ENCODE measurements at places on chromosomes 3 and 15.

DNA sequence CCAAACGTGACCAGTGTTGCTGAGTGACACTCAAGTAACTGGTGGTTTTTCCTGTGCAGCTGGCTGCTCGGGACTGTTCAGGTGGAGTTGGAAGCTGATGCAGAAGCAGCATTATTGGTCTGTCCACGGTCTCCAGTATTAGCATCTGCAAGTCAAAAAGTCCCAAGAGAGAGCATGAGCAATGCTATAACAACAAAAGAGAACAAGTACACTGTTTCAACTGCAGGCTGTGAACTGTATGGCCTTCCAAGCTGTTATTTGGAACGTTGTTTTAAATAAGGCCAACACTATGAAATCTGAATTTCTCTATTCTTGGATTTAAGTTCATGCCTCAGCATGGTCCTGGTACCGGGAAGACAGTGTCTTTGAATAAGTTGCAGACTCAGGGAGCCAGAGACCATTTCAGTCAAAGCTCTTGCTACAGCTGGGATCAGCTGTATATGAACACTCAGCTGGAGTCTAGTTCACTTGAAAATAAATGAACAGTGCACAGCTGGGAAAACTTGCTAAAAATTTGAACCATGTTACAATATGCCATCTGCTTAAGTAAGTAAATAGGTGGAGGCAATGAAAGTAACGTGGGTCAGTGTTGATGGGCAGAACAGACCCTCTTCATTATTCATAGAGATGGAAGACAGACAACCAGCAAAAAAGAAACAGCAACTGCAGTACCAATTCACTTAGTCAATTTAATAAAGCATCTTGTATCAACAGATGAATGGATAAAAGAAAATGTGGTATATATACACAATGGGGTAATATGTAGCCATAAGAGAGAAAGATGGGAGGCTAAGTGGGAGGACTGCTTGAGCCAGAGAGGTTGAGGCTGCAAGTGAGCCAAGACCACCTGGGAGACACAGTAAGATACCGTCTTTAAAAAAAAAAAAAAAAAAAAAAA is 45.1 kb downstream of the NR1I2 start:
- no peak for DNase-seq

DNA sequence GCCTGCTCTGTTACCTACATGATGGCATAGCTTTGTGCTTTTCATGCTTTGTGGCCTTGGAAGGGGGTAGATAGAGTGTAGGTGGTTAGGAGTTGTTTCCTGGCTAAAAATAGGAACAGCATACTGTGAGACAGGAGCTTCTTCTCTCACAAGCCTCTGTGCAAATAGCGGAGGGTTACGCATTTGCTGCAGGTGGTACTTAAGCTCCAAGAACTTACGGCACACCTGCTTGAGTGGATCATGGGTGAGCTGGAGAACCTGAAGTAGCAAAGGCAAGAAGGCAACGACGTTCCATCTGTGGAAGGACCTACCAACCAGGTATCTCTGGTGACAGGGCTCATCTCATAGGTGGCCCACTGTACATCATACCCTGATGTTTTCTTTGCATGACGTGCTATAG is 66.0 kb downstream of the ST6GAL1 start:
- no peak for DNase-seq

- no peak for DNase-seq
Measured at GRCh38 chr3:79018671-79019136, 749.1 kb downstream of the ROBO1 start.

GRCh38 chr15:28022181-28022580 is 76.9 kb downstream of the OCA2 start:
- DNase-seq: no peak

GRCh38 chr3:30730967-30731366 is 124.6 kb downstream of the TGFBR2 start:
- no peak for DNase-seq

DNA sequence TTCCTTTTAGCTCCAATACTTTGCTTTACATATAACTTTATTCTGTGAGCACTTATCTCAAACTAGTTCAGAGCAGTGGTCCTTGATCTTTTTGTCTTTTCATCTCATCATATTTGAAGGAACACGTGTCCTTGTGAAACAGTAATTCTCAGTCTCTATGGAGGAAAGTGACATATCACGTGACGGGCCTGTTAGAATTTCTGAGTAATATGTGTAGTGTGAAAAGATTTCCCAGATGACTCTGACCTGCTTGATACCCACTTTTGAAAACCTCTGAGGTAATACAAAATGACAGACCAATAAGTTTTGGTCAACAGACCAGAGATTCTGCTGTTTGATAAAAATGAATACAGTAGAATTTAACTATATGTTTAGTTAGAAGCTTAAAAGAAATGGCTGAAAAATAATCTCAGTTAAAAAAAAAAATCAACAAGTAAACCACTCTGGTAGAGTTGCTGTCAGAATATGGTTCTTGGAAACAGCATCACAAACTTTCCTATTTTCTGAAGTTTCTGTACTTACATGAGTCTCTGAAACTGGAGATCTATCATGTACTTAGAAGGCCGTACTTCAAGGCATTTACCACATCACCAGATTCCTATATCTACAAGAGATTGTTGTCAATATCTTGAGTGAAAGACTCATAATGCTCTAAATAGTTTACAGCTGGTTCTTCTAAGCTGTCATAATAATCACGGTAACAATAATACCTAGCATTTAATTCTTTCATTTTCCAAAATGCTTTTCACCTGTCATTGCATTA is 590.2 kb upstream of the TBL1XR1 start:
- DNase-seq: no peak

- no peak for DNase-seq
Measured at GRCh38 chr15:74822233-74822632, 4.2 kb upstream of the CPLX3 start.

GRCh38 chr3:98602078-98602678 is 8.8 kb upstream of the CPOX start:
- no peak for DNase-seq

- DNase-seq: no peak
Measured at GRCh38 chr3:186214670-186215069, 105.8 kb upstream of the ETV5 start.

DNA sequence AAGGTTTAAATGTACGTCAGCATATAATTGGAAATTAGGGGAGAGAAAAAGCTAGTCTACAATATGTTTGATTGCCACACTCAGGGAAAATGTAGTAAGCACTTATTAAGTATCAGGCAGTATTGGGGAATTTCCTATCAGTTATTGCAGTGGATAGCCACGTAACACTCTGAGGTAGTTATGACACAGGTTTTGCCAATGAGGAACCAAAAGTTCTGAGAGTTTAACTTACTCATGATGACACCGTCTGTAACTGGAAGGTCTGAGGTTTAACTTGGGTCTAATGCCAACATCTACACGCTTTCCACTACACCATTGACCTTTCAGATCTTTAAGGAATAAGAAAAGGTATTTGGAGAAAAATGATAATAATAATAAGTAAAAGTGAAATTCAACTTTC is 89.5 kb downstream of the ZMAT3 start:
- DNase-seq: no peak
